ENCODE measurements at places on chromosomes 2 and 18.

- no peak for DNase-seq
These were observed 13.5 kb upstream of the VIT start for GRCh38 chr2:36683002-36683401.

DNA sequence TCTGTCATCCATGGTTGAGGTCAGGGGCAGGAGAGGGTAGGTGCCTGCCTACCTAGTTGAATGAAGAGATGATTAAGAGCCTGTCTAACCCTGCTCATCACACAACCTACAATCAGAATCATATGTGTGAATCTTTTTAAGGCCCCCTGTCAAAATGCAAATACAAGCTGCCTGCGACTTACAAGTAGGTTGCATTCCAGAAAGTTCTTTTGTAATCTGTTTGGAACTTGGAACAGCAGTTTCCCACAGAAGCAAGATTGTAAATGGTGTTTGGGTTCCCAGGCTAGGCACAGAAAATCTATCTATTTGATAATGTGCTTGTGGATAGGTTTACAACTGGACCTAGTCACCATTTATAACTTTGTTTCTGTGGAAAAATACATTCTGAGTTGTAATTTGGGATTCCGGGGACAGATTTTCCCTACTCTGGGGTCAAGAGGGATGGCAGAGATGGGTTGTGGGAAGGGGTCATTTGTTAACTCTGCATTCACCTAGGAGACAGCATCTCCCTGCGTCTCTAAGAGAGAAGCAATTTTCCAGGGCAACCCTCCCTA lies 4.4 kb downstream of the LIPG start:
- DNase-seq: no peak

DNA sequence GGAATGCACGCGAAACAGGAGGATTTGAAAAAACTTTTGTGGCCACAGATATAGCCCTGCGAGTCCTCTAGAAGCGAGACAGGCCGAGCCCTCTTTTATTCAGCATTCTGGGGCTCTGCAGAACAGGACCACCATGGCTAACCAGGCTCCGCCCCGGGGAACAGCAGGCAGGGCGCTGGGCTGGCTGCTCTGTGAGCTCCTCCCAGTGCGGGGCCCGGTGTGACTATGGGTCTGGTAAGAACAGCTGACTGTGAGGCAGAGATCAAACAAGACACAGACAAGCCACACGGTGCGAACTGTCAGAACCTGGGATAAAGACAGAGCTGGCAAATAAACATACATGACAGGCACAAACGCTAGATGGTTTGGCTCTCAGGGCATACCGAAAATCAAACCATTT lies 15.5 kb downstream of the PXDN start:
- DNase-seq: no peak

DNA sequence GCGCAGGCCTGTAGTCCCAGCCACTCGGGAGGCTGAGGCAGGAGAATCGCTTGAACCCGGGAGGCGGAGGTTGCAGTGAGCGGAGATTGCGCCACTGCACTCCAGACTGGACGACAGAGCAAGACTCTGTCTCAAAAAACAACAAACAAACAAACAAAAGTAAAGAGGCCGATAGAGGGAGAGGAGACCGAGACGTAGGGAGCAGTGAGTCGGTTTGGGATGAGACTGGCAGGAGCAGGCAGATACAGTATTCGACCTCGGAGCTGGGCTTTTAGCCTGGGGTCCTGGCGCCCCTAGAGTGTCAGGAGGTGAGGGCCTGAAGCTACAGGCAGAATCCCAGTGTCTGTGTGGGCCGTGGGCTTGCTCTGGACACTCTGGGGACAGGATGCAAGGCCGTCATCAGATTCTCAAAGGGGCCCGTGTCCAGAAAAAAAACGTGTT lies 51.2 kb downstream of the SLC4A1AP start:
- no peak for DNase-seq

GRCh38 chr2:60675301-60675700 lies 80.8 kb upstream of the PAPOLG start:
- DNase-seq: no peak

DNA sequence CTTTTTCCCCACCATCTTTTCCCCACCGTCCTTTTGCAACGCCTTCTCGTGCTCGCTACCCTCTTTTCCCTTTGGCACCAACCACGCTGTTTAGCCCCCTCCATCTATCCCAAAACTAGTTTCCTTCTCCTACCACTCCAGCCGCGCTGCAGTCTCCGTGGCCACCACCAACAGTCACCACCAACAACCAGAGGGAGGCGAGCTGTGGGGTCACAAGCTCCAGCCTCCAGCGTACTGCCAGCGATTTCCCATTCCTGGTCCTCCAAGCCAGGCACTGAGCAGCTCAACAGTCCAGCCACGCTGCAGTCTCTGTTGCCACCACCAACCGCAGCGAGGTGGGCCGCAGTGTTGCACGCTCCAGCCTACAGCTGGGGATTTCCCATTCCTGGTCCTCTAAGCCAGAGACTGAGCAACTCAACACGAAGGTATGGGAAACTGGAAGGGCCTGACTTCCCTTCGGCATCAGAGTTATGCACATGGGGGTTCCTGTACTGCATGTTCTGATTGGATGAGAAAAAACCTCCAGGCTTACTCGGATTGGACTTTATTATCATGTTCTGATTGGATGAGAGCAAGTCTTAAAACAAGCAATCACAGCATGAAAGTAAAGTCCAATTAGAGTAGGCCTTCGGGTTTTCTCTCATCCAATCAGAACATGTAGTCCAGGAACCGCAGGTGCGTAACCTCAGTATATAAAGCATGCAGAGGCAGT lies 42.3 kb upstream of the IMP4 start:
- no peak for DNase-seq

- no peak for DNase-seq
These were observed 152.8 kb downstream of the DSEL start for GRCh38 chr18:67363694-67364093.

DNA sequence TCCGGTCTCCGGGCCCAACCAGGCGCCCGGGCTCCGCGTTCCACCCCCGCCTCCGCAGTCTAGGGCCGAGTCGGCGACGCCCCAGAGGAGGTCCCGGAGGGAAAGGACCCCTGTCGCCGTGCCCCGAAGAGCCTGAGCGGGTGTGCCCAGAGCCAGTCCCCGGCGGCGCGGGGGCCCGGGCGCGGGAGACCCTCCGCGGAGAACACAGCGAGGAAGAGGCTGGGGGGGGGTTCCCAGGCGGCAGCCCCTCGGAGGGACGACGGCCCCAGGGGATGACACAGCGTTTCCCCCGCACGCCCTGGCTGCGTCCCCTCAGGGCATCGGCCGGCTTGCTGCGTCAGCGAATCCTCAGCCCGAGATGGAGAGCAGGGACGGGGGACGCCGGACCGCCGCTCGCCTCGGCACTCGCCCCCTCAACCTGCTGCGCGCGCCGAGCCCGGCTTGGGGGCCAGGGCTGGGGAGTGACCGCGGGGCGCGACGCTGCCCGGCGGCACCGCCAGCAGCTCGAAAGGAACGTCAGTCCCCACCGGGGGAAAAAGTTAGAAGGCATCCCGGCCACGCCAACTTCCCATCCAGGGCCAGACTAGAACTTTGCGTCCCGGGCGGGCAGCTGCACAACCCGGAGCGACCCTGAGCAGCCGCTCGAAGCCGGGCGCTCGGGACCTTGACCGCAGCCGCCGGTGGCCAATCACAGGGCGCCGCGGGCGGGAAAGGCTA lies 711 bp downstream of the SFXN5 start:
- no peak for DNase-seq

DNA sequence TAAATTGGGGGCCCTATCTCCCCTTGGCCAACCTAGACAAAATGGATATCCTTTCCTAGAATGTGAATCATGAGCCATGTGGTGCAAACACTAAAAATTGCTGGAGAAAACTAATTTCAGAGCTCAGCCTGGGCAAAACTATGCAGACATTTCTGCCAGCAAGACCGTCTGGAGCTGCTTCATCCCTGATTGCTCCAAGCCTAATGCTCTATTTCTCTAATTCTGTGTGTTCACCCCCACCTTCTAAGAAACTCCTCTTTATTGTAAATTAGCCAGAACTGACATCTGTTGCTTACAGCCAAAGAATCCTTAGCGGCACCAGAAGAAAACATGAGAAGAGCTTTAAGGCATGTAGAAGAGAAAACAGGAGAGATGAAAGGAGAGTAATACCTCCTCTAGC lies 337.7 kb upstream of the CHAC2 start:
- no peak for DNase-seq

- no peak for DNase-seq
These were observed 90.1 kb downstream of the GAREM1 start for GRCh38 chr18:32380559-32380958.

DNA sequence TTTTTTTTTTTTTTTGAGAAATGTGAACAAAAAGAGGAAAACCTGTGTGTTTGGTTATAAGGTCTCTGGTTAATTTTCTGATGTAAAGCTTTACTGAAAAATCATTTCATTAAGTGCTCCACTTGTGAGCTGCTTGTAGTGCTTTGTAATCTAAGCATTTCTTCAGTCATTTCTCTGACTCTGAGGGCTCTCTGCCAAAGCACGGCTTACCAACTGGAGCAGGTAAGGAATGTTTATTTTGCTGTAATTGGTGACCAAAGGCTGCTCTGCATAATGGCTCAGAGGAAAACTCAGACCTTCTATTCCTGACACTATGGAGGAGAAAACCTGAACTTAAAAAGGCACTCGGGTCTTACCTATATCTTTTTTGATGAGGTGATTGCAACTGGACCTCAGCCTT lies 848.8 kb downstream of the MBD2 start:
- DNase-seq: no peak

- no peak for DNase-seq
These were observed 71.8 kb upstream of the SEC11C start for GRCh38 chr18:59067873-59068272.

- no peak for DNase-seq
These were observed 79.5 kb downstream of the EPHA4 start for GRCh38 chr2:221492636-221493035.

GRCh38 chr18:23460285-23461273 lies 7.5 kb downstream of the RIOK3 start:
- no peak for DNase-seq

GRCh38 chr2:173419506-173419905 lies 64.8 kb downstream of the CDCA7 start:
- DNase-seq: no peak

- no peak for DNase-seq
These were observed 58.9 kb upstream of the ZNF516 start for GRCh38 chr18:76553715-76554546.

GRCh38 chr2:177816766-177817165 lies 255.8 kb downstream of the PDE11A start:
- DNase-seq: no peak

- no peak for DNase-seq
These were observed 38.0 kb downstream of the AKAIN1 start for GRCh38 chr18:5159080-5159479.

DNA sequence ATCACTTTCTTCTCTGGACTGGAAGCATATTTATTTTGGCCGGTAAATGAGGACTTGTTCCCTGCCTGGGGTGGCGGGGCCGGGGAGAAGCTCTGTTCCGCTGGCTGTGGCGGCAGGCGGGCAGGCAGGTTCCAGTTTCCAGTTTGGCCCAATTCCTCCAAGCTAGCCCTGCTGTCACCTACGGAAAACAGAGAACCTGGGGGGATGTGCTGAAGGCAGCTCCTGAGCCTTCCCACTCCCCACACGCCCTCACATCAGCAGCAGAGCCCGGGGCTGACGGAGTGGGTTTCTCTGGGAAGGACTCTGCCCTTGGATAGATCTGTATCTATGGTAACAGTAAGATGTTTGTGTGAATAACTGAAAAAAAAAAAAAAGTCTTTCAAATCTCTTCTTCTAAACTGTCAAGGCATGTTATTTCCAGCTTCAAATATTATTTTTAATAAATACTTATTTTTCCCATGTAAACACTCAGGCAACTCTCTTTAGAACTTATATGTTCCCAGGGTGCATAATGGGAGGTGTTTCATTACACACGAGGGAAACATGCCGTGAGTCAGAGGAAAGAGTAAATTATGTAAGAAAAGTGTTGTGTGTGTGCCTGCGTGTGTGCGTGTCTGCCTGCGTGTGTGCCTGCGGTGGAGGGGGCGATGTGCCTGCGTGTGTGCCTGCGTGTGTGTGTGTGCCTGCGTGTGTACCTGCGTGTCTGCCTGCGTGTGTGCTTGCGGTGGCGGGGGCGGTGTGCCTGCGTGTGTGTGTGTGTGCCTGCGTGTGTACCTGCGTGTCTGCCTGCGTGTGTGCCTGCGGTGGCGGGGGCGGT lies 116.1 kb upstream of the ZNF516 start:
- DNase-seq: no peak

- DNase-seq: no peak
These were observed 10.7 kb upstream of the SLC14A1 start for GRCh38 chr18:45713239-45713638.

DNA sequence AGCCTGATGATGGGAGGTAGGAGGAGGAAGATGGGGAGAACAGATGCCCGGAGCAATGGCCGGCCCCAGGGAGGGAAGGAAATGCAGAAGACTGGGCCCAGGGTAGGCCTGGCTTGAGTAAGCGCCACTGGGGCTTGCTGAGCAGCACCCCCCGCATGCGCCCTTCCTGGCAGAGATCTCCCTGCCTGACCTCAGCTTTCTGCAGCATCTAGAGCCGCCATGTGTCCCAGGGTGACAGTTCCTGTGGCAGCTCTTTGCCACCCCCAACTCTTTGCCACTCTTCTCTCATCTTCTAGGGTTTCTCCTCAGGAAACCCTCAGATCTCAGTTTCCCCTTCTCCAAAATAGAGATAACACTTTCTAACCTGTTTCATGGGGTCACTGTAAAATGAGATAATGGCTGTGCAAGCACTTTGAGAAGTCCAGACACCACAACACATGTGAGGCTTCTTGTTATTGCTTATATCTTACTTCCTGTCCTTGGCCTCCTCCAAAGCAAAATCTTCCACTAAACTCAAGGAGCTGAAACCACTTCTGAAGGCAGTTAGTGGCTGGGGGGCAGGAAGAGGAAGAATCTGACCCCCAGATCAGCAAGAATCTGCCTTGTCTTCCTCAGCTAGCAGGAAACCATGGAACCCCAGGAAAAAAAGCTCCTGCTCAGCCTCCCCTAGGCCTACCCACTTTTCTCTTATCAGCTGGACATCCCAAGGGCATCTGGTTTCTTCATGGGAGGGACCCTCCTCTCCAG lies 64.9 kb downstream of the EPAS1 start:
- no peak for DNase-seq

DNA sequence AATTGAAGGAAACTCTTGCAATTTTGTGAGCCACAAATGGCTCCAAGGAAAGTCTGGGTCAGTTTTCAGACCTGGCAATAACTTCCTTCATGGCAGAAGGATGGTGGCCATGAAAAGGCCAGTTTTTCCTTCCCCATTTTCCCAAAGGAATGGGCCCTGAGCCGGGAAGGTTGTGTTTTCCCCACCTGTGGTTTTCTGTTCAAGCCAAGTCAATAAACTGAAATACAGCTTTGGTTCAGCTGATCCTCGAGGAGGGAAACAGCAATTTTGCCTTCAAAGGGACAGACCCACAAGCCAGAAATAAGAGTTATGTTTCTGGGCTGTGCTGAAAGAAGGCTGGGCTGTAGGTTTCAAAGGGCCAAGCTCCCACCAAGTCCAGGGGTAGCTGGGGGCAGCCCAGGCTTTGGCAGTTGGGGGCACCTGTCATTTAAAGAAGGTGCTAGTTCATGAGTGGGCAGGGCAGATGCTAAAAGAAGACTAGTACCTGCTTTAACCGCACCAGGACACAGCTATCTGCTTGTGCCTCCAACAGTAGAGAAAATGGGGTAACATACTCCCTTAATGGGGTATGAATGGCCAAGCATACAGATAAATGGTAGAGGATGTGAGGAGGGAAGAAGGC lies 97.0 kb downstream of the TTC32 start:
- no peak for DNase-seq
